Motor neuron (in vitro differentiated cells): ENCODE measurements at places on chromosomes 7 and 10.

DNA sequence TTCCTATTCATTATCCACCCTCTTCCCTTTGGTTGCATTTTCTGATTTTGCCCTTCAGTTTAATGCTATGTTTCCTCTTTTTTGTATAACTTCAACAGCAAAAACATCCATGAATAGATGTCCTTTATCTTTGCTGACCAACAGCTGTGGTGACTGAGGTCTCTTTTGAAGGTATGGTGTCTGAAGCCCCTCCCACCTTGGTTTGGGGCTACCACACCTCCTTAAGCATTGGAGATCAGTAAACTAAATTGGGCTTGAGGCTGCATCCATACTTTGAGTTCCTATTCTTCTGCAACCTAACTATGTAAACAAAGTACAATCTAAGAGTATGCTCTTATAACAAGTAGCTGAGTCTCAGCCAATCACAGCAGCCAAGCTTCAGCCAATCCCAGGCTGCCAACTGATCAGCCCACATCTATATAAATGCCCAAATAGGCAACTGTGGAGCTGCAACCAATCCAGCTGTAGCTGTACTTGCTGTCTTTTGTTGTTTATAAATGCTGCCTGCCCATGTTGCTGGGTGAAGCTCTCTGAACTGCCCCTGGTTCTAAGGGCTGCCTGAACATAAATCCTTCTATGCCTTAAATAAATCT is 69.4 kb upstream of the PDLIM1 start:
- ATAC-seq = no peak

DNA sequence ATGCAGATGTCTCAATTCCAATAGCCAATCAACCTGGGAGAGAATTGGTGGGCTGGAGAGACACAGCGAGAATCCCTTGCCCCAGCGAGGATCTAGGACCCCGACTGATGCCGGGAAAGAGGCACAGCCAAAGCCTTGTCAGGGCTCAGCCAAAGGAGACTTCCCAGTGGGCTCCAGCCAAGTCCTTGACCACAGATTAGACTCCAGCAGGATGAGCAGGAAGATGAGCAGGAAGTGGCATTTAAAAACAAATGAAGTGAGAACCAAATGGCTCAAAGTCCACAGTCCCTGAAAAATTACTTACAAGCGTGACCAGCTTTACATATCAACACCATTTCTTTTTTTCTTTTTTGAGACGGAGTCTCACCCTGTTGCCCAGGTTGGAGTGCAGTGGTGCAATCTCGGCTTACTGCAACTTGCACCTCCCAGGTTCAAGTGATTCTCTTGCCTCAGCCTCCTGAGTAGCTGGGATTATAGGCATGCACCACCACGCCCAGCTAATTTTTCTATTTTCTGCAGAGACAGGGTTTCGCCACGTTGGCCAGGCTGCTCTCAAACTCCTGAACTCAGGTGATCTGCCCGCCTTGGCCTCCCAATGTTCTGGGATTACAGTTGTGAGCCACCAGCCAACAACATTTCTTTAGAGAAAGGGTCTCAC is 40.2 kb downstream of the CTBP2 start:
- ATAC-seq = no peak

- no peak for ATAC-seq
These were observed 511.8 kb downstream of the GFRA1 start for GRCh38 chr10:115761166-115761565.

GRCh38 chr10:29140991-29141390 is 147.9 kb upstream of the LYZL1 start:
- no peak for ATAC-seq

GRCh38 chr7:28980451-28981160 is 22.5 kb upstream of the TRIL start:
- peak; percentile 78 for ATAC-seq
